CD4-positive, alpha-beta T cell treated with Interleukin-4 for 1 hour (primary cell): ENCODE measurements at places on chromosomes 4 and X.

- DNase-seq = no peak
These were observed 87.0 kb upstream of the TRPC3 start for GRCh38 chr4:122038896-122039295.

- DNase-seq = no peak
These were observed 89.0 kb downstream of the PLAC1 start for GRCh38 chrX:134569306-134569705.

GRCh38 chrX:17377795-17378194, 2.8 kb downstream of the NHS start:
- no peak for DNase-seq

- DNase-seq = no peak
These were observed 33.9 kb upstream of the WDFY3 start for GRCh38 chr4:85000343-85000742.

- DNase-seq = no peak
These were observed 409.4 kb downstream of the UBE2NL start for GRCh38 chrX:144293229-144293628.

DNA sequence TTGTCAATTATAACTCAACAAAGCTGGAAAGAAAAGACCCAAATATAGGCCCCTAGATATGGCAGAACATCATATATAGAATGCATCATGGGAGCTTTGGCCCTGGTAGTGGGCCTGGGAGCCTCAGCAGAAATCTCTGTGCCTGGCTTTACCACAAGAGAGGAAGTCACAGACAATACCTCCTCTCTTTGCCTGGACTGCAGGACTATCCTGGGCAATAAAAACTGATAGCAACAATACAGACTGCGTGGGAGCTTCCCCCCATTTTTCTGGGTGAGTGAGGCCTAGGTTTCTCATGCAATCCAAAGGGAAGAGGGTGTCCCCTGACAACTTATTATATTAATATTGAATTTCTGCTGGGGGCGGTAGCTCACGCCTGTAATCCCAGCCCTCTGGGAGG, 64.0 kb upstream of the NFKB1 start:
- DNase-seq = no peak

- DNase-seq = no peak
These were observed 174.7 kb downstream of the UGT8 start for GRCh38 chr4:114773339-114773738.

- DNase-seq = no peak
These were observed 129.0 kb downstream of the BTC start for GRCh38 chr4:74665346-74665745.

- no peak for DNase-seq
These were observed 14.5 kb downstream of the AFP start for GRCh38 chr4:73450398-73451004.

DNA sequence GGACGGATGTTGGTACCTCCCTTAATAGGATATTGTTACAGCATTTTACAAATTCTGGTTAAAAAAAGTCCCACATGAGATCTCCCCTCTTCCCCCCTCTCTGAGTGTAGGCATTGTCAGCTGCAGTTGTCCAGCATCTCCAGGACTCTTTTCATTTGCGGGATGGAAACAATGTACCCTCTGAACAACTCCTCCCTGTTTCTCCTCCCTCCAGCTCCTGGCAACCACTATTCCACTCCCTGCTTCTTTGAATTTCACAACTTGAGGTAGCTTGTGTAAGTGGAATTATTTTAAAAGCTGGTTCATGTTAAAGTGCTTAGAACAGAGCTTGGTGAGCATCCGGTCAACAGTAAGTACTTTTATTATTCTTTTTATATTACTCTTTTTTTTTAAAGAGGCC, 69.8 kb downstream of the TBL1X start:
- DNase-seq = no peak

DNA sequence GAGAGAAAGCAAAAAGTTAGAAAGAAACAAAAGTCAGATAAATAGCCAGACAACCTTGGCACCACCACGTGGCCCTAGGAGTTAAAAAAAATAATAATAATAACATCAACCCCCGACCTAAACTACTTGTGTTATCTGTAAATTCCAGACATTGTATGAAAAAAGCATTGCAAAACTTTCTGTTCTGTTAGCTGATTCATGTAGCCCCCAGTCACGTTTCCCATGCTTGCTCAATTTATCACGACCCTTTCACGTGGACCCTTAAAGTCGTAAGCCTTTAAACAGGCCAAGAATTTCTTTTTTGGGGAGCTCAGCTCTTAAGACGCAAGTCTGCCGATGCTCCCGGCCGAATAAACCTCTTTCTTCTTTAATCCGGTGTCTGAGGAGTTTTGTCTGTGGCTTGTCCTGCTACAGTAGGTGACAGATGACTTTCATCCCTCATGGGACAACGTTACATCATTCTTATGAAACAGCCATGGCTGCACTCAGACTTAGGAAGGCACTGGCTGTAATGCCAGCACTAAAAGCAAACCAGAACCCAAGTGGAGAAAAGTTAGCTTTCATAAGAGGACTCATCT, 520 bp downstream of the ACOX3 start:
- DNase-seq = no peak

GRCh38 chr4:73743795-73744194, 3.4 kb downstream of the CXCL8 start:
- no peak for DNase-seq

- no peak for DNase-seq
These were observed 124.7 kb upstream of the TLL1 start for GRCh38 chr4:165748321-165748720.

DNA sequence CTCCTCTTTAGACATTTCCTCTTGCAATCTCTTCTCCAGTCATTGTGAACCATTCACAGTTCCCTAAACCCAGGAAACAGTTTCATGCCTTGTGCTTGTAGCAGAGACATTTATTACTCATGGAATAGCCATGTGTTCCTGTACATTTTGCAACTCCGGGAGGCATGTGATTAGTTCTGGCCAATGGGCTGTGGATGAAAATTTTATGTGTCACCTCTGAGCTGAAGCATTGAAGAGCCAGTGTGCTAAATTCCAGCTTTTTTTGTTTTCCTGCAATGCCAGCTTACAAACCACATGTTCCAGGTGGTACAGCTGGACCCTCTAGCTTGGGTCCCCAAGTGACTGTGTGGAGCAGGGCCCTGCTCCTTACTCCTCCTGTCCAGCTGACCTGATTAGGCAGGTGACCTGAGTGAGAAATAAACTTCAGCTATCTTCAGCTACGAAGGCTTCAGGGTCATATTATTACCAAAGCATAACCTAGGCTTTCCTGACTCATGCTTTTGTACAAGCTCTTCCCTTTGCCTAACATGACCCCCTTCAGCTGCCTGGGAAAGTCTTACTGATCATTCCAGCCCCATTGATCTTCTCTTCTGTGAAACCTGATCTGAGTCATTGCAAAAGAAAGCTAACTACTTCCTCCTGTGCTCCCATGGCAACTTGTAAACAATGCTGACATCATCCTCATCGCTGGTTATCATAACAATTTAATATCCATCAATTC, 200.4 kb downstream of the PTTG2 start:
- DNase-seq = peak; percentile 86

DNA sequence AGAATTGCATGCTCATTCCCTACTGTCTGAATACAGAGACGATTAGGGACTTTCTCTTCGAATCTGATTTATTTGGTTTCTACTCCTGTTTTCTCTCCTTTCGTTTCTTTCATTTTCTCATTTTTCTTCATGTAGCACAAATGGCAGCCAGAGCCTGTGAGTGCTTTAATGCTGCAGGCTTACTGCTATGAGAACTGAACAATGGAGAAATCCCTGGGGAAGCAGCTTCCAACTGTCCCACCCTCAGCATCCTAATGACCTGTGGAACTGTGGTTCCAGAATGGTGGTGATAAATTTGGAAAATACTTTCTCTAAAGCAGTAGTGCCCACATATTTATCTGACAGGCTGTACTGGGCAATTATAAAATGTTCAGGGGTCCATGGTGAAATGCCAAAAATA, 930.4 kb downstream of the DMD start:
- no peak for DNase-seq

DNA sequence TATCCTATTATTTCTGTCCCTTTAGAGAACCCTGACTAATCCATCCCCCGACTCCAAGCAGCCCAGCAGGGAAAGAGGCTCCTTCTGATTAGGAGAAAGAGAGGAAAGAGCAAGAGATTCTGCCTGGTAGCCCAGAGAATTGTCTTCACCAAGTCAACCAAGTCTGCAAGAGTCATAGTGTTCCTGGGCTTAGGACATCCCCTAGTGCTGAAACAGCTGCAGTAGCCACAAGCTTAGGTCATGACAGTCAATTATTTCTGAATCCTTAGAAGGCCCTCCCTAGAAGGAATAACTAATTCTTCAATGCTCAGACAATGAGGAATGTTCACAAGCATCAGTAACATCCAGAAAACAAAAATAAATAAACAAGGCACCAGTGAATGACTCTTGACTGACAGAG, 480.3 kb upstream of the GRIA3 start:
- no peak for DNase-seq

GRCh38 chrX:39755143-39756032, 342.4 kb downstream of the BCOR start:
- peak; percentile 32 for DNase-seq

GRCh38 chr4:20882500-20882899, 182.2 kb downstream of the PACRGL start:
- DNase-seq = no peak

DNA sequence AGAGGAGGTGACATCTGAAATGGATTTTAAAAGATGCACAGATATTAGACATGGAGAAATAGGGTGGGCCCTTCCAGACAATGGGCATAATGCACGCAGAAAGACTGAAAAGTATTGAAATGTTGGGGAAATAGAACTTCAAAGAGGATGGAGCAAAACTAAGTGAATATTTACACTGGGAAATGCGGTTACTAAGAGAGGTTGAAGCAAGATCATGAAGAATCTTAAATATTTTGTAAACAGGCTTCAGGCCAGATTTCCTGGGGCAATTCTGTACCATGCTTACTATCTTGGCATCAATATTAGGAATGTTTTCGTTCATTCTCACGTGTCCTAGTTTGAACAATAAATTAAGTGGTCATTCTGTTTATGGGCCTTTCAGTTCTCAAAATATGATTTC, 216.3 kb downstream of the ADAMTS3 start:
- no peak for DNase-seq

DNA sequence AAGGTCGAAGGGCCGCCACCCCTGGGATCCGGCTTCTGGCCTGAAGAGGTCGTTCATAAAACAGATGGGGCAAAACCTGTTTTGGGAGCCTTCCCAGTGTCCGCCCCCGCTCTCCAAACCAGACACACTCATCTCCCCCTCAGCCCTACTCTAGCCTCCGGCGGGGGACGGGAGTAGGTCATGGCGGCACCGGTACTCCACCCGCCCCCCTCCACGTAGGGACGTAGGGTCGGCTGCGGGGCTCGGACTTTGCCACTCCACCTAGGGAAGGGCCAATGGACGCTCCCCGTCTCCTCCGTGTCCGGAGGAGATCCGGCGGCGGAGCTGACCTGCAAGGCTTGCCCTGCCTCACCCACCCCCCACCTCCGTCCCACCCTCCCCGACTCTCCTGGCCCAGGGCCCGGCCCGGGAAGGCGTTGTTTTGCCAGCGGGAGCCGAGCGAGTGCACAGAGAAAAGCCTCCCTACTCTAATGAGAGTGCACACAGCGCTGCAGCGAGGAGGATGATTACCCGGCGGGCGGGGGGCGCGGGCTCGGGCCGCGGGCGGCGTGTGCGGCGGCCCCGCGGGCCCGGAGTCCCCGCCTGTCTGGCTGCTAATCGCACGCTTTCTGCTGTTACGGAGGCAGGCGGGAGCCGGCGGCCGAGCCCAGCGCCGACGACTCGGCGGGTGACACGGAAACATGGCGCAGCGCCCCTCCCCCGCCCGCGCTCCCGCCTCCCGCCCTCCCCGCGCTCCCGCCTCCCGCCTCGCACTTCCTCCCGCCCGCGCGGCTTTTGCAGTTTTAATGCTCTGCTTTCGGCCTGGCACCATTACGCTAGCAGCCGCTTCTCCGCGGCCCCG, 8.3 kb upstream of the BCOR start:
- peak; percentile 64 for DNase-seq

GRCh38 chr4:183610033-183610432, 49.0 kb downstream of the RWDD4 start:
- no peak for DNase-seq

- DNase-seq = no peak
These were observed 16.1 kb upstream of the CXCR3 start for GRCh38 chrX:71634366-71634765.

- DNase-seq = no peak
These were observed 100.0 kb downstream of the MAOA start for GRCh38 chrX:43756076-43756475.

DNA sequence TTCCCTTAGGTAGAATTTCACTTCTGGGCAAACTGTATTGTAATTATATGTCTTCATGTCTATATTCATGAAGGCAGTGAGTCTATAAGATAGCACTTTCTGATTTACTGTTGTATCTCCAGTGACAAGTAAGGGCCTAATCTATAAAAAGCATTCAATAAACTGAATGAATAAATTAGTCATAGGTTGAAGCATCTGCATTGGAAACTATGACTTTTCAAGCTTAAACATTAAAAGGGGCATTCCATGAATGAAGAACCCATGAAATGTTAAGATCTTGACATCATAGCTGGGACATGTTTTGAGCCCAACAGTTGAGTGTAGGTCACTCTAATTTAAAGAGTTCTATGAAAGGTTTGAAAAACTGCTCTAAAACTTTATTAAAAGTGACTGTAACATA, 159.3 kb upstream of the LCORL start:
- DNase-seq = no peak

GRCh38 chr4:74311696-74312313, 3.5 kb downstream of the EPGN start:
- DNase-seq = no peak

DNA sequence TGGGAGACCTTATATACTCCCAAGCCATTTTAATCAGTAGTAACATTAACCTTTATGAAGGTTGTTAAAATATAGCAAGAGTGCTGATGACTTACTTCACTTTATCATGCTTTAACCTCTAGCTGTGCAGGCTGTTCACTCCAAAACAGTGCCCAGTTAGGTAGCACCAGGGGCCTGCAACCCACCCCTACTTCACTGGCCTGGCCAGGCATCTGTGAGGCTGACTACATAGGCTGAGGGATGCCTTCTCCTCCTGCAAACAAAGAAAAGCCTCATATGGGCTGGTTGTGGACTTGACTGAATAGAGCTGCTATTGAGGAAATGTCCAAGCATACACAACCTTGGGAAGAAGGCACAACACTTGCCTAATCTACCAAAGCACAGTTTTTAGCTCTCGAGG, 172.8 kb downstream of the SHROOM3 start:
- DNase-seq = no peak

GRCh38 chr4:184752496-184753275, 18.8 kb upstream of the CENPU start:
- DNase-seq = no peak

DNA sequence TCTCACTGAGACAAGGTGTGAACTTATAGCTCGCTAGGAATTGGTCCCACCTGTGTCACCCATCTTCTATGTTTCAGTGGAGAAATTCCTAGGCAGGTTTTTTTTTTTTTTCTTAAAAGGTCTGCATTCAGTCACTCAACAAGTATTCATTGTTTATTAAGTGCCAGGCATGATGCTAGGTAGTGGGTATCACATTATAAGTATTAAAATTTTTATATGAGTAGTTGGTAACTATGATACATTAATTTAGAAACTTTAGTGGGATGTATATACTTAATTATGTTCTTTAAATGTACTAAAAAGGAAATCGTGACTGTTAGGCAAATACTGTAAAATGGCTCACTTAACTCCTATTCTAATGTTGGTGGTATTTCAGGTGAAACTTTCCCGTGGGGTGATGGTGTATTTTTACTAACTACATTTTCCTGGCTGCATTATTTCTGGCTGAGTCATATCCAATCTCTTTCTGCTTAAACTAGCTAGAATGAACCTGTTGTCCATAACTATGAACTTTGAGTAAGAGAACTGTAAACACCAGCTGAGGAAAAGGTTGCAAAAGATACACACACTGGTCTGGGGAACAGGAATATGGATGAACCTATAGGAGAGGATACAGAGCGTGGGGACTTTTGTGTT, 49.3 kb upstream of the MED14 start:
- DNase-seq = no peak
